H9 (cell line): ENCODE measurements at places on chromosomes 12 and 14.
A peak's percentile ranks its signal among the peaks of the same experiment; 100 is the strongest.

DNA sequence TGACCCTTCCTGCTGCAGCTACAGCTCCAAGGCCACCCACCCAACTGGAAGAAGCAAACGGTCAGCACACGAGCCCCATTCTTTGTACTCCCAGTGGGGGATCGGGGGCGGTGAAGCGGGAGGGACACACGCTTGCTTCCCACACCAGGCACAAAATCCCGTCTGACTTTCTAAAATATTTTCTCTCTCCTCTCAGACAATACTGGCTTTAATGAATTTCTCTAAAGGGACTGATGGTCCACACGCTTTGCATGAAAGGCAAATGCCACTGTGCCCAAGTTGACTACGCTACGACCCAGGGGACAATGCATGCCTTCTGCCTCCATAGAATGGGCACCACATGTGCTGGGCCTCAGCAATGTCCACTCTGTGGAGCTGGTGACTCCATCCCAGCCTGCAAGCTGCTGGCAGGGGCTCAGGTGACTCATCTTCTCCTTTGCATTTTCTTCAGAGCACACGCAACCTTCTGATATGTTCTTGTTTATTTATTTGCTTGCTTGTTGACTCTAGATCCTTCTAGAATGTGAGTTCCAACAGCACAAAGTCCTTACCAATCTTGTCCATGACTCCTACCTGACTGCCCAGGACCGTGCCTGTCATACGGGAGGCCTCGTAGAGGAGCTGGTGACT lies 15.6 kb downstream of the SYNE3 start:
- no peak for DNase-seq

GRCh38 chr14:104973385-104974145 lies 4.6 kb downstream of the AHNAK2 start:
- peak; percentile 45 for DNase-seq

GRCh38 chr12:102990419-102990818 lies 32.9 kb downstream of the ASCL1 start:
- DNase-seq = peak; percentile 46

GRCh38 chr12:67026487-67027246 lies 242.5 kb upstream of the CAND1 start:
- DNase-seq = no peak

DNA sequence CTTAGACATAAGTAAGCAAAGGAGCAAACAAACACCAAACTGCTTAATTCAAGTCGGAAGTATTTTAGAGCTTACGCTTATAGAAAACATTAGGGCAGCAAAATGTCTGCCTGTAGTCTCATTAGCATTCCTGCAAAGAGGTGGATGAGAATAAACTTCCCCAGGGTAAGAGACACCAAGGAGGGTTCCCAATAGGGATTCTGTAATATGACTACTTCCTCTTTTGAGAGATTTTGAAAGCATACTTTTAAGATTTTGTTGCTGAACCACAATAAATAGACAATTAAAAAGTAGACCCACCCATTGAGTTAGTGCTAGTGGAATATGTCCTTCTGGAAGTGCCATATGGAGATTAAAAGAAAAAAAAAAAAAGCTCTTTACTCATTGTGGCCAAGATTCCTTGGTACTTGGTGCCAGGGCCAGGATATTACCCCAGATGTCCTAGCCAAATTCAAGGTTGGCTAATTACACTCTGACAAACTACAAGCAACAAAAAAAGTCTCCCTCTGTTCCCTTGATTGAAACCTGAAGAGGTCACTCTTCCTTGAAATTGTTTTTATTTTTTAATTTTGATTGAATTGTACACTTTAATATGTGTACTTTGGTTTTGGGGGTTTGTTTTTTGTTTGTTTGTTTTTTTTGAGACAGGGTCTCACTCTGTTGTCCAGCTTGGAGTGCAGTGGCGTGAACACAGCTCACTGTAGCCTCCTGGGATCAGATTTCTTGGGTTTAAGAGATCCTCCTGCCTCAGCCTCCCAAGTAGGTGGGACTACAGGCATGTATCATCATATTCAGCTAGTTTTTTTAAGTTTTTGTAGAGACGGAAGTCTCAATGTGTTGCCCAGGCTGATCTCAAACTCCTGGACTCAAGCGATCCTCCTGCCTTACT lies 8.7 kb downstream of the CLIP1 start:
- DNase-seq = no peak

GRCh38 chr14:78633752-78634151 lies 463.6 kb downstream of the NRXN3 start:
- DNase-seq = peak; percentile 39
